ENCODE measurements at places on chromosomes 12 and 14.
A peak's percentile ranks its signal among the peaks of the same experiment; 100 is the strongest.

DNA sequence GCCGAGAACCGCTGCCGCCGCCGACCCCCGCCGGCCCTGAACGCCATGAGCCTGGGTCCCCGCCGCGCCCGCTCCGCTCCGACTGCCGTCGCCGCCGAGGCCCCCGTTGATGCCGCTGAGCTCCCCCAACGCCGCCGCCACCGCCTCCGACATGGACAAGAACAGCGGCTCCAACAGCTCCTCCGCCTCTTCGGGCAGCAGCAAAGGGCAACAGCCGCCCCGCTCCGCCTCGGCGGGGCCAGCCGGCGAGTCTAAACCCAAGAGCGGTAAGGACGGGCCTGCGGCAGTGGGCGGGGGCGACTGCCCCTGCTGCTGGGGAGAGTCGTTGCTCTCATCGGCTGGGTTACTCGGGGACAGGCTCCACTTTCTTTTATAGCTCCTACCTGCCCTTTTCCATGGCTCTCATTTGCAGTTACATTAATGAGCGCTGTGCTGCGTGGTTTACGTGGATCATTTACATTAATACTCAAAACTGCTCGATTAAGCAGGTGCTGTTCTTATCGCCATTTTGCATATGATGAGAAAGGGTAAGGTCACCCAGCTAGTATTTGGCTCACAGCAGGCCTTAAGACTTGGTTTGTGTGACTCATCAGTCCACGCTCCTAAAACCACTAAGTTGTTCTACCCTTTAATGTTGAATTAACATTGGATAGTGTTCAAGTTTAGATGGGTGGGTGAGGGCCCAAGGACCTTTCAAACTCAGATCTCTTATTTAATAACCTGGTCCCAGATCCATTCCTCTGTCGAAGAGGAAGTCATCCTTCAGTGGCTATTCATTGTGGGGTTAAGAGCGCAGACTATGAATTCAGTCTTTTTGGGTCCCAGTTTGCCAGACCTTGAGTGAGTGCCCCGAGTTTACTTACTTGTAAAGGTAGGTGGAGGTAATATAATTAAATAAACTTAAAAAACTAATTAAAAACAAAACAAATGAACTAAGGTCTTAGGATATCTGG, 823 bp downstream of the RNF10 start:
- no peak for DNase-seq

DNA sequence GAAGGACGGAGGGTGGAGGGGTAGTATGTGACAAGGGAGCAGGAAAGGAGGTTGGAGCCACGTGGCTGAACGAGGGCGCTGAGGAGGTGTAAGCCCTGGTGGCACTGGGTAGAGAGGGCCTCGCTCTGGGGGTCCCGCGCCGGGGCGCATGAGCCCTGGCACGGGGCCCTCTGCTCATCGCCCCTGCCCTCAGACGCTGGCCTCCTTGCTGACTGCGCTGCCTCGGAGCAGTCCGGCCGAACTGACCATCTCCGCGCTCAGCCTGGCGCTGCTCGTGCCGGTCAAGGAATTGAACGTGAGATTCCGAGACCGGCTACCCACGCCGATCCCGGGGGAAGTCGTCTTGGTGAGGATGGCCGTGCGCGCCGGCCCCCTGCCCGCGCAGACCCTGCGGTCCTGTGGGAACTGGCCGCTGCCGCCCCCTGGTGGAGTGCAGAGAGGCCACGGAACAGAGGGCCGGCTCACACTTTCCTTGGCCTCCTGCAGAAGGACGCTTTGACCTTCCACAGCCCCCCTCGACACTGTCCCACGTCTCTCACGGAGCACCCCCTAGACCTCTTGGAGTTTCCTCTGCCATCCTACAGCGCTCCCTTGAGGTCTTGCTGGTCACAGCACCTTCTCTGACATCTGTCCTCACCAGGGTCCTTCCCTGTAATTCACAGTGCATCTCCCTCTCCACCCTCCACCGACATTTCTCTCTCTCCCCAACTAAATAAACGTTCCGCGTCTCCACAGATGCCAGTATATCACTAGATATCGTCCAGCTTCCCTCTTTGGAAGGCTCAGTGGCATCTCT, 10.5 kb downstream of the ARHGEF25 start:
- DNase-seq, result no peak

- DNase-seq, result no peak
Observed at GRCh38 chr14:95123891-95124579, 33.3 kb downstream of the DICER1 start.

GRCh38 chr12:96260231-96260630, 66.1 kb downstream of the ELK3 start:
- no peak for DNase-seq

DNA sequence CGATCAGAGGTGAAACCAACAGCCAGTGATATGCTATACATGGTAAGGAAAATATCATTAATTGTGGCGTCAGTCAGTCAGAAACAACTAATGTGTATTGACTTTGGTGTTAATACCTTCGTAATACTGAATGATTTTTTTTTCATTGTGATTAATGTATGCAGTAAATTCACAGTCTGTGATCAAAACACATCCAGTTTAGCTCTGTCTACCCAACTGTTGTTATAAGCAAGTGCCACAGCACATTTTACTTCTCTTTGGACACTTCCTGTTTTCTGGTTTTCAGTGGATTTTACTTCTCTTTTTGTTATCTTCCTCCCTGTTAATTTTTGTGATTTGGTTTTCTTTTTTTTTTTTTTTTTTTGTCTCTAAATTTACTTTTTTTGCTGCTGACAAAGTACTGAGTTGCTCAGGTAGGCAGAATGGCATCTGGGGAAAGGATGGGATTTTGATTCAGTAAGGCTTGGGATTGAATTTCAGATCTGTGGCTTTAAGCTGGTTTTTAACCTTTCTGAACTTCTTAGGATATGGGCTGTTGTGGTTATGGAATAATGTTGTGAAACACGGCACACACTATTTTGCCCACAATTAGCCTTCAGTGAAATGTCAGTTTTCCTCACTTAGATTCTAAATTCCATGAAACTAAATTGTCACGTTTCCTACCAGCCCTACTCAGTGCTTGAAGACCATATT, 604 bp downstream of the GLIPR1 start:
- DNase-seq, result no peak

- no peak for DNase-seq
Observed at GRCh38 chr14:90602088-90602687, 205.4 kb downstream of the CALM1 start.

DNA sequence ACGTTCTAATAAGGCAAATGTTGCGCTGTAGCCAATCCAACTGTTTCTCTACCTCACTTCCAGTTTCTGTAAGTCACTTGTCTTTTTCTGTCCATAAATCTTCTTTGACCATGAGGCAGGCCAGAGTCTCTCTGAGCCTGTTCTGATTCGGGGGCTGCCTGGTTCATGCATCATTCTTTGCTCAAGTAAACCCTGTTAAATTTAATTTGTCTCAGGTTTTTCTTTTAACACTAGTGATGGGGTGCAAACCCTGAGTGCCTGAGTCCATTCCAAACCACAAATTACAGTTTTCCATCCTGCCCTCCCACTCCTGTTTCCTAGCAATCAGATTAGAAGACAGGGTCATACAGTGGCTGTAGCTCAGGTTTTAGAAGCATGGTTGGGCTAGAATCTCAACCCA, 41.9 kb downstream of the VWF start:
- no peak for DNase-seq

DNA sequence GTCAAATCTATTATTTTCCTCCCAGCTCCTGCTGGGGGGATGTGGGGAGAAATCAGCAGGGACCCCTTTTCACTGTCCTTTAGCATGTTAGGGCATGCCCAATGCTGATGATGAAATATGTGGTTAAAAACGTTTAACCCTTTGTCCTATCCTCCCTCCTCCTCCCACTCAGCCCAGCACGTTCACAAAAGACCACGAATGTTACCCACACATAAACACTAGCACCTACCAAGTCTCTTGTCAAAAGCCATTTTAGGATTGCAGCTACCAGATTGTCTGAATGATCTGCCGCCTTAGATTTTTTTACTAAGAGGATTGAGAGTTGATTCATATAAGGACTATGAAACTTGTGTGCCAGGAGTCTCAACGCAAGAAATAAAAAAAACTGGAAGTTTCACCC, 70.4 kb downstream of the TBK1 start:
- DNase-seq, result no peak

DNA sequence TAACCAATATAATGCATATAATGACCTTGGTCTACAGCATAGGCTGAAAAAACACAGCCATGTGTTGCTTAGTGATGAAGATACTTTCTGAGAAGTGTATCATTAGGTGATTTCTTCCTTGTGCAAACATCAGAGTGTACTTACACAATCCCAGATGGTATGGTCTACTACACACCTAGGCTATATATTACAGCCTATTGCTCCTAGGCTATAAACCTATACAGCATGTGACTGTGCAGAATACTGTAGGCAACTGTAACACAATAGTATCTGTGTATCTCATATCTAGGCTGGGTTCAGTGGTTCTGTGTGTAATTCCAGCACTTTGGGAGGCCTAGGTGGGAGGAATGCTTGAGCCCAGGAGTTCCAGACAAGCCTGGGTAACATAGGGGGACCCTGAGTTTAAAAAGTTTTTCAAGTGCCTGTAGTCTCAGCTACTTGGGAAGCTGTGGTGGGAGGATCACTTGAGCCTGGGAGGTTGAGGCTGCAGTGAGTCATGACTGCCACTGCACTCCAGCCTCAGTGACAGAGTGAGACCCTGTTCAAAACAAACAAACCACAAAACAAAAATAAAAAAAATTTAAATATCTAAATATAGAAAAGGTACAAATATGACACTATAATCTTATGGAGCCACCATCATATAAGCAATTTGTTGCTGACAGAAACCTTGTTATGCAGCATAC, 66.6 kb downstream of the GRIP1 start:
- DNase-seq, result no peak

DNA sequence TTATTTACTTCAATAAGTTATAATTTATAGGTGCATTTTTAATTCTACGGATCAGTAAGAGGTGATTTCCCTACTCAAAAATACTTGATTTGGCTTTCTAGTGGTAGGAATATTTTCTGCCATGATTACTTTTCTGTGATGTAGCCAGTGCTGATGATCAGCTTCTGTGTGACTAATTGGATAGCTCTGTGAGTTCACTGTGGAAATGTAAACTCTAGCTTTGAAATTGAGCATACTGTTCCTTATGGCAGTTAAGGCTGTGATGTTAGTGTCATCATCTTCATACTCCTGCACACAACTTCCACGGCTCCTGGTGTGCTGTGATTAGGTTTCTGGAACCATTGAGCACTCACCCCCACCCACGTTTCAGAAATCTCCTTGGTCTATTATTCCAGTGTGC, 48.2 kb downstream of the PLEKHA5 start:
- DNase-seq, result no peak

GRCh38 chr12:106894774-106895173, 60.9 kb upstream of the TMEM263 start:
- peak; percentile 29 for DNase-seq
